NCI-H2171 treated with DMSO at 0.1 percent for 48 hours (cell line): ENCODE measurements at places on chromosomes 11 and 22.
A peak's percentile ranks its signal among the peaks of the same experiment; 100 is the strongest.

- no peak for DNase-seq
Measured at GRCh38 chr22:19957445-19957844, 15.8 kb upstream of the TXNRD2 start.

GRCh38 chr22:32501836-32502752, 27.5 kb downstream of the FBXO7 start:
- DNase-seq, result no peak

DNA sequence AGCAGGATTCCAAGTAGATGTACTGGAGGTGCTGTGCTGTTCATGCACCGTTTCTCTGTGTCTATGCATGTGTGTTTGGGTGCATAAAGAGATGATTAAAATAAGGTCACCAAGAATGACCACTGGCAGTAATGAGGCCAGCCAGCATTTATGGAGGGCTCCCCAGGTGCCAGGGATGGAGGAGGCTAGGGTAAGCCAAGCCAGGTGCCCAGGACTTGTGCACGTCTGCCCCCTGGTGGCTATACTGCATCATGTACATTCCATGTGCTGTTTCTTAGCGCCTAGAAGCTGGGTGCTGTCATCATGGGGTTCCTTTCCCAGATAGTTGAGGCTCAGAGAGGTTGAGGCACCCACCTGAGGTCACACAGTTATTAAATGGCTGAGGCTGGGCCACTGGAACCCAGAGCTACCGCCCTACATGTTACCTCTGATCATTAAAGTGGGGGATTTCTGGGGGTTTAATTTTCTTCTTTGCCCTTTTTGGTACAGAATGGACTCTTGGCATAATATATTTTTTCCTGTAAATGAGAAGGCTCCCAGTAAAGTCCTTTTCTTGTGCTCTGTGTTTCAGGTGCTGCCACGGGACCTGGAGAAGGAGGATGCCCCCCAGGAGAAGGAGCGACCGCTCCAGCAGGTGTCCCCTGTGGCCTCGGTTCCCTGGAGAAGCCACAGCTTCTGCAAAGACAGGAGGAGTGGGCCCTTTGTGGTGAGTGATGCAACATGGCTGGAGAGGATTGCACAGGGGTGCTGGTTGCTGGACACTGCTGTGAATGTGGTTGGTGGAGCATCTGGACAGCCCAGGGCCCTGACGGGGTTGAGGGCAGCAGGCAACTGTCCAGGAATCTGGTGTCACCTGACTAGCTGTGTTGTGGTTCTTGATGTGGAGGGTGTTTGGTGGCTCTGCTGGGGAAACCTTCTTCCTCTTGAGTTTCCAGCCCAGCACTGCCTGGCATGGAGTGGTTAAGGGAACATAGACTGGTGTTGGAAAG, 96.4 kb downstream of the KIAA1671 start:
- peak; percentile 61 for DNase-seq

DNA sequence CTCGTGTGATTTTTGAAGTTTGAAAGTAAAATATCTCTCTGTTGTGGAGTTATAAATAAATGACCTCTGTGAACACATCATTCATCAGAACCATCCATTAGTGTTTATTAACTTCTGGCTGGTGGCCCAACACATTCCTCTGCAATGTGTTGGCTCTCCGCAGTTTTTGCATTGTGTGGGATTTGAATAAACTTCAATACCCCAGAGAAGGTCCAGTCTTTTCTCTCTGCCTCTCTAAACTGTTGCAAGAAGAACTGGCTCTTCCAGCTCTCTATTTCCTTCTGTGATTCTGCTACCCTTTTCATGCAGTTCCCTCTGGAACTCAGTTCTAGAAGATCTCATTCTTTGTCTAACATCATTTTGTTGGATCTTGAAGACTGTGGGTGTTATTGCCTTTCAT, 125.0 kb upstream of the ARHGAP42 start:
- no peak for DNase-seq

DNA sequence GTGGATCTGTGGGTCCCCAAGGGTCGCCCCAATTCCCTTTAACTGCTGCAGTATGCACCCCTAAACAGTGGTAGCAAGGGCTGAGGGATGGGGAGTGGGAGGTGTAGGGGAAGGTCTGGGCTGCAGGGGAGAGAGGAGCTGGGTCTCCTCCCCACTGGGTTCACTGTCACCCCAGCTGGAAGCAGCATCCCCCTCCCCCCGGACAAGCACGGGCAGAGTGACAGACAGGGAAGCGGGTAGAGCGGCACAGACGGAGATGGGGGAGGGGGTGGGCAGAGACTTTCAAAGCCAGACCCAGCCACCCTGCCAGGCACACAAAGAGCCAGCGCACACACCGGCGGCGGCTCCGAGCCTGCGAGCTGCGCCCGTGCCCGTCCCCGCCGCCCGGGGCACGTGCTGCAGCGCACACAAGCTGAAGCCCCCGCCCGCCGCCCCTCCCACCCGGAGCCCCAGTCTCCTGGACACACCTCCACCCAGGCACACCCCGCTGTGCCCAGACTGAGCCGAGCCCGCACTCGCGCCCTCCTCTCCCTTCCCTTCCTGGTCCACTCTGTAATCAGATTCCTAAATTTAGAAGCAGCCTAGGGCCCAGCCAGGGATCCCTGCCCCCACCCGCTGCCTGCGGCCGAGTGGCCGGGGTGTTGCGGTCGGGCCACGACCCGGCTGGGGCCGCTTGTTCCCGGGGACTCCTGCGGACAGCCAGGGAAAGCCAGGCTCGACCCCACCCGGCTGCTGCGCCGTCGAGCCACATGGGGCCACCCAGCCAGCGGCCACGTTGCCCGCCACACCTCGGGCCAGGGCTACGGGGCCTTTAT, 935 bp upstream of the RCOR2 start:
- peak; percentile 96 for DNase-seq
